ENCODE measurements at places on chromosomes 7 and 10. TPM values are rescaled to one million over a fixed set of nuclear protein-coding genes. Genes with fewer than 3 reads are reported as not detected.
A peak's percentile ranks its signal among the peaks of the same experiment; 100 is the strongest.

GRCh38 chr10:113480851-113481502 is 71.9 kb upstream of the HABP2 start:
- no peak for DNase-seq

GRCh38 chr10:822661-823367 is 108.7 kb downstream of the LARP4B start:
- DNase-seq: no peak

DNA sequence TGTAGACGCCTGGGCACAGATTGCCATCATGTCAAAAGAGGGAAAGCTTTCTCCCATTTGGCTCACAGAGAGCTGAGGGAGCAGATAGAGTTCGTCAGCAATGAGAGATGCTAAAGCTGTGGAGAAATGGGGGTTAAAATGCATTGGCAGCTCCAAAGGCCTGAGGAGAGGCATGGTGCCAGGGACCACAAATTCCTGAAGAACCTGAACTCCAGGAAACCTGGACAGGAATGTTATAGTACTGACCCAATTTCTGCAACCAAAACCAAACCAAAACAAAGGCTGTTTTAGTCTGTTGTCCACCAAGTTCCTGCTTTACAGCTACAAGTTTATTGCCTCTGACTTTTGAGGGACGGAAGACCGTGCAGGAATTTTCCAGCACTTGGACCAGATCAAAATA is 575.7 kb downstream of the REEP3 start:
- no peak for DNase-seq

GRCh38 chr7:3310884-3311283 is 9.8 kb downstream of the SDK1 start:
- no peak for DNase-seq

DNA sequence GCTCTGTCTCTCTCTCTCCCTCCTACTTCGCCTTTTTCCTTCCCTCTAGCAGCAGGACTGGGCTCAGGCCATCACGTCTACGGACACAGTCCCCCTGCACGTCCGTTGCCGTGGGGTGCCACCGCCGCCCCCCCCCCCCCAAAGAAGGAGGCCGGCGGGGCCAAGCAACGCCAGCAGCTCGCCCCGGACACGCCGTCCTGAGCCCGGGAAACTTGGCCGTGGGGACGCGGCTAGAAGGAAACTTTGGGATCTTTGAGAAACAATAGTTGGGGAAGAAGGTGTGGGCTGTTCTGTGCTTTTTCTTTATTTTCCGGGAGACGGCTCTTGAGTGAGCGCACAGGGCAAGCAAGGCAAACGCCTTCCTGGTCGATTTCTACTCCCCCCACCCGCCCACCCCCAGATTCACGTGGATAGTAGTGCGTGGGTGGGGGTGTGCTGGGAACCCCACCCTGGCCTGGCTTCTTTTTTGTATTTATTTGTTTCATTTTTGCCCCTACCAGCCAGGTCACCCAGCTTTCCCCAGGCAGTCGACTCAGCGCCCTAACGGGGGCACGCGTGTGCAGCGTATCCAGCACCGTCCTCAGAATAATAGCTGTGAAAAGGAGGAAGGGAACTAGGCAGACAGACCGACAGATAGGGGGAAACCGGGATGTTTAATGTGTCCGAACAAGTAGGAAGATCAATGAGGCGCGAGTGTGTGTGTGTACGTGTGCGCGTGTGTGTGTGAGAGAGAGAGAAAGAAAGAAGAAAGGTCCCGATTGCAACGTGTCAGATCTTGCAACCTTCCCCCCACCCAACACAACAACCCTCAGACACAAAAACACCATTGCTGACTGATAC is 1.4 kb downstream of the MXI1 start:
- DNase-seq: peak; percentile 56

- DNase-seq: no peak
These were observed 449.1 kb upstream of the ANKRD30A start for GRCh38 chr10:36676321-36676720.

DNA sequence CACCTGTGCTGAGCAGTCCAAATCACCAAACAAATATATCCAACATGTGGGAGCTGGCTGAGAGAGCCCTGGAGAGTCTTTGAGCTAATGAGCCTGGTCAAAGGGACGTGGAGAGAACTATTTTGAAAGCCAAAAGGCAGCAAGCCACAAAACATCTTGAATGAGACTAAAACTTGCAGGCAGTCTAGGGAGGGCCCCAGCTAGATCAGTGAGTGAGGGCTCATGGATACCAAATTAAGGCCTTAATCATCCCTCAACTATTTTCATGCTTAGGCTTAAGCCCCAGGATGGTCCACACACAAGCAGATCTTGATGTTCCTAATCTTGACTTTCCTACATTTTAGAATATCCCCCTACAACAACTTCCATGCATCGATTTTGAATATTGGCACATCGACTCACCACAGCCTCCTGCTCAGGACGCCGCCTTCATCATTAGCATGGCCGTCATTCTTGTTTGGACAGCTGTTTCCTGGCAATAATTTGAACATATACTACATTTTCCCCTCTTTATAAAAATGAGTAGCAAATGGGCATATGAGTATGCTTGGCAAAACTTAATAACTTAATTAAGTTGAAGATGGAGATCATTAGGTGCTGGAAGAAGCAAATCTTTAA is 86.9 kb upstream of the ADAM12 start:
- no peak for DNase-seq

DNA sequence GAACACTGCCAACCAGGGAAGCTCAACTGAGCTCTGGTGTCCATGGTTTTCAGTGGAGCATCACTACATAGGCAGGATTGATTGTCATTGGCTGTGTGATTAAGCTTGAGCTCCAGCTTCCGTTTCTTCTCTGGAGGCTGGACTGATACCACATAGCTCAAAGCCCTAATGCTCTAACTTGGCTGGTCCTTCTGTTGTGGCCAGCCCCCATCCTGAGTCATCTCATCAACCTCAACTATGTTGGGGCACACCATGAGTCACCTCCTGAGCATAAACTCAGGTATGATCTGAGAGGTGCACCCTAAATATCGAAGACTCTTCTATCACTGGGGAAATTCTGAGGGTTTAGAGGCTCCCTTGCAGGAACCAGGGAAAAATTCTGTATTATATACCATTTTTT is 114.5 kb upstream of the INHBA start:
- DNase-seq: no peak

DNA sequence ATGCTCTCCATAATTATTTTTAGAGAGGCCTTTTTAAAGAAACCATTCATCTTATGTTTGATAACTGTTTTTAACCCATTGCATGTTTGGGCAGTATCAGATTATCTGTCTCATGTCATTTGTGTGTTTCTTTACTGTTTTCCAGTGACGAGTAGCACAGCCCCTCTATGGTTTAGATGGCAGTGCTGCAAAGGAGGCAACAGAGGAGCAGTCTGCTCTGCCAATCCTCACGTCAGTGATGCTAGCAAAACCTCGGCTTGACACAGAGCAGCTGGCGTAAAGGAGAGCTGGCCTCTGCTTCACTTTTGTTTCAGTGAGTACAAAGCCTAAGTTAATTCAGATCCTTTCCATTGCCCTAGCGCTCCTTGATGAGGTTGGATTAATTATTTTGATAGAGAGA is 80.4 kb upstream of the GARIN1A start:
- no peak for DNase-seq

DNA sequence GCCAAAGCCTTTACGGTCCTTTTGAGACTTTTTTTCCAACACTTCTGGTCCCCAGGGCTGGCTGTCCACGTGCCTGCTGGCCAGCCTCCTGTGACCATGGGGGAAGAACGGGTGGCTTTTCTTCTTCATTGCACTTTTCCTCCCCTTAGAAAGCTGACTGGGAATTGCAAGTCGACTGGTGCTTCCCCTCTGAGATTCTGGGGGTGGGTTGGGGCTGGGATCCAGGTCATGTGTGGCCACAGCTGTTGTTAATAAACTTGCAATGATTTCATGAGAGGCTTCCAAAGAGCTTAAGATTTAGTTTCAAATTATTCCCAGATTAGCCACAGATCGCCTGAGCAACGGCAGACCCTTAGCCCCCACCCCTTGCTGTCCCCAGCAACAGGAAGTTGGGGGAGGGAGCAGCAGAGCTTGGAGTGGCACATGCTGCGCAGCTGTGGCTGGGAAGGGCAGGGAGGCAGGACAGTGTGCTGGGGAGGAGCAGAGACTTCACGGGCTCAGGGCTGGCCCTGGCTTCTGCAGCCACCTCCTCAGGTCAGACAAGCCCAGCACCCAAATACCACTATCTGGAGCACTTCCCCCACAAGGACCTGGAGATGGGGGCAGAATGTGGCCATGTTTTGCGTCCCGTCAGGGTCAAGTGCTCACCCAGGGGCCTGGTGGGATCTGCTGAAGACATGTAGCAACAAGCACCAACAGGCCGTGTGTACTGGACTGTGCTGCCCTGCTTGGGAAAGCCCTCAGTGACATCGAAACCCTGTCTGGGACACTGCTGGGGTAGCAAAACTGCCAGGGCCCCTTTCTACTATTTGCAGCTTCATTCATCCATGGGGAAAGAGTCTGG is 147.1 kb downstream of the RNF216 start:
- no peak for DNase-seq

DNA sequence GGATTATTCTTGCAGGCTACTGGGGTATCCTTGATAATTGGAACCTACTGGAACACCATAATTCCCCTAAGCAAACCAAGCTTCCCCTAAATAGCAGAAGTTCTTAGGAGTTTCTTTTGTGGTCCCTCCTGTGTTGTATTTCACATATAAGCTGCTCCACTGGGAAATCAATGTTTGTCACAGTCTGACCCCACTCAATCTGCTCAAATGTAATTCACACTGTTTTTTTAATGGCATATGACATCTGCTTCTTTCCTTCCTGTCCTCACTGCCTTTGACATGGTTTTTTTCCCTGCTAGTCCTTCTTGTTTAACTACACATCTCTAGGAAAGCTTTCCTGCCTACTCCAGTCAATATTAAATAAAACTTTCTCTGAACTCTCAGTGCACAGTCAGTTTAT is 1.8 kb upstream of the PTPRZ1 start:
- DNase-seq: no peak

DNA sequence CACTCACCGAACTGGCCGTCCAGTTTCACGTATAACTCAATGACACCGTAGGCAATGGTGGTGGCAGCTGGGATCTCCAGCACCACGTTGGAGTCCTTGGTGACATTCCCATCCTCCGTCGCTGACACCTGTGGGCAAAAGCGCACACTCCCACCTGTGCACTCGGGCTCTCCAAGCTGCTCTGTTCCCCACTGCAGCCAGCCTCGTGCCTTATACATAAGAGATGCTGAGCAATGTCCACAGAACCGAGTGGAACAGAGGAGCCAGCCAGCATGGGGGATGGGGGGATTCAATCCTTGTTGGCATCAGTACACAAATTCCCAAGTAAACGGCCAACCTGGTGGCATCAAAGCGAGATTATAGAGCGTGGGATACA is 40.0 kb downstream of the GSDME start:
- DNase-seq: no peak

DNA sequence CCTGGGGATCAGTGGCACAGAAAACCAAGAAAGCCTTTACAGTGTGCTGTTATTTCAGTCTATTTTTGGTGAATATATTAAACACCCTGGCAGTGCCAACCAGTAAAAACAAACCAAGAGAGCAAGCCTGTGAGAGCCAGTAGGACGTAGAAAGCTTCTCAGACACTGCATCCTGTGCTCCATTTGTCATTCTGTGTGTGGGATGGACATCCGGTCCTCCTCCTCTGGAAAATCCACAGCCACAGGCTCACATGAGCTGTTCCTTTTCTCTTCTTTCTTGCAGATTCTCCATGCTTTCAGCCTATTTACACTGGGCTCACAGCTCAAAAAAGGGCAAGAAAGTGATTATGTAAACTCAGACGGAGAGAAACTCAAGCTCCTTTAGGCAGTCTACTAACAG is 119.7 kb upstream of the YAE1 start:
- no peak for DNase-seq

GRCh38 chr10:73889014-73889413 is 14.7 kb upstream of the CAMK2G start:
- no peak for DNase-seq

DNA sequence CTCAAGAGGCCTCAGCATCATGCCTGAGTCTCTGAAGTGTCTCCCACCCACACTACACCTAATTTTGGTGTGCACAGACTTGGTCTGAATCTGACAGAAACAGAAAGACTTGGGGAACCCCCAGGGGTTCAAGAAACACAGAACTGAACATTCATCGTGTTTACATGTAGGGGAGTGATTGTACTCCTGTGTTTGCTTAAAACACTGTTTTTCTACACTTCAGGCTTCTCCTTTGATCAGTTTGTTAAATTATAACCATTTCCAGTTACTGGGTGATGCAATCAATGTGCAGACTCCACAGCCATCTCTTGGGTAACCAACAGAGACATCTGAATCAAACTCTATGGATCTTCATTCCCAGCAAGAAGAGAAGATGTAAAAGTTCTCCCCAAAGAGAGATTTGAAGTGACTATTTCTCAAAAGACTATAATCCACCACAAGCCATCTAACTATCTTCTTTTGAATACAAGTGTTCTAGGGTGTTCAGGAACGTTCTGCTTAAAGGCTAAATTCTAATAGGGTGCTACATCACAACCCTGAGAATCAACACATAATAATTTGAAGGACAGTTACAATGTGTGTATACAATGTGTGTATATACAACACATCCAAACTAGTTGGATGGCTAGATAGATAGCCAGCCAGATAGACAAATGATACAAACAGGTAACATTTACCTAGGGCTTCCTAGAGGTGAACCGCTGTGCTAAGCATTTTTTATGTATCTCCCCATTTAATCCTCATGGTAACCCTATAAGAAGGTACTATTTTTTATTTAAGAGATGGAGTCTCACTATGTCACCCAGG is 34.2 kb downstream of the DNAJC12 start:
- DNase-seq: no peak

GRCh38 chr7:114710499-114710898 is 211.4 kb upstream of the MDFIC start:
- DNase-seq: no peak

DNA sequence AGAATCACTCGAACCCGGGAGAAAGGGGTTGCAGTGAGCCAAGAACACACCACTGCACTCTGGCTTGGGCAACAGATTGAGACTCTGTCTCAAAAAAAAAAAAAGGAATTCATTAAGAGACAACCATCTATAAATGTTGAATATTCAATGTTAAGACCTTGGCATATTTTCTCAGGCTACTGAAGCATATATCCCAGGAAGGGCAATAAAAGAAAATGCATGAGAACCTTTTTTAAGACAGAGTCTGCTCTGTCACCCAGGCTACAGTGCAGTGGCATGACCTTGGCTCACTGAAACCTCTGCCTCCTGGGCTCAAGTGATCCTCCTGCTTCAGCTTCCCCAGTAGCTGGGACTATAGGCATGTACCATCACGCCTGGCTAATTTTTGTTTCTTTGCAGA is 165.0 kb downstream of the JMJD1C start:
- no peak for DNase-seq

OPALIN gene
- total RNA-seq: not detected

CDK13 gene
- total RNA-seq: 133 TPM

SPDYE5 gene
- not detected for total RNA-seq

SAP25 gene
- total RNA-seq: not detected

NAT16 gene
- 0.82 TPM for total RNA-seq

TMEM236 gene
- total RNA-seq: under 0.01 TPM

ANKRD7 gene
- total RNA-seq: 12.2 TPM

MSS51 gene
- total RNA-seq: 1.6 TPM

COL1A2 gene
- total RNA-seq: 84.4 TPM

ATXN7L1 gene
- total RNA-seq: 7.7 TPM

DHX32 gene
- 24.9 TPM for total RNA-seq

ARL5B gene
- total RNA-seq: 81.1 TPM

Measured in frontal cortex (tissue), 4 donors.